ENCODE measurements at places on chromosomes 2 and 18.

- DNase-seq: no peak
These were observed 15.8 kb downstream of the KHK start for GRCh38 chr2:27102329-27102728.

DNA sequence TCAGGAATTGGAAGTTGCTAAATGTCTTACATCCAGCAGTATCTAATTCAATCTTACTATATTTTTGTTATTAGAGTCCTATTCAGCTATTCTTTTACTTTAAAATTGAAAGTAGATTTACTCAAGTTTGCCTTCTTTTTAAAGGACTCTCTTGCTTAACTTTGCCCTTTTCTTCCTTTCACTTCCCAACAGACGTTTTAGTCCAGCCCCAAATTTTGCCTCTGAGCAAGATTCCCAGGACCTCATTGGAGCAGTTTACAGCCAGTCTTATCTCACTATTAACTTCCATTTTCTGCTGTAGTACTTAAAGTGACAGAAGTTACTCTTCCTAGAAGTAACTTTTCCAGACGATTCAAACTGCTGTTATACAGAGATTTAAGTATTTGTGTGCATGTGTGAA lies 1.7 kb upstream of the PRKD3 start:
- no peak for DNase-seq

- no peak for DNase-seq
These were observed 104.6 kb downstream of the SMC6 start for GRCh38 chr2:17649026-17649425.

GRCh38 chr18:24227977-24228666 lies 89.3 kb downstream of the CABYR start:
- no peak for DNase-seq

- no peak for DNase-seq
These were observed 13.3 kb downstream of the ST3GAL5 start for GRCh38 chr2:85875350-85876050.

DNA sequence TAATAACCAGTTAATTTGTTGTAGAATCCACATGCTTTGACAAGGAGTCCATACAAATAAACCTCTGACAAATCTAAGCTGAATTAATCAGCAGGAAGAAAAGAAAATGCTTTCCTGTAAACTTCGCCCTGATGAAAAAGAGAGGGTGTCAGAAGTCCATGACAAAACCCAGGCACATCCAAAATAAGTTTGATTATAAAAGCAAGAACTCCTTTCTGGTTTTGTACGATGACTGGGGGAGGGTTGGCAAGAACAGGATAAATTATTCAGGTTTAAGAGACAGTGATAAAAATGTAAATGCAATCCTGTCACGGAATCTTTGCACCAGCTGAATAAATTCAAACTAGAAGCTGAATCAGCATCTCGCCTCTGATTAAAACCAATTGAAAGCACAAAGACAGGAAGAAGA lies 469.2 kb upstream of the TNP1 start:
- DNase-seq: no peak

DNA sequence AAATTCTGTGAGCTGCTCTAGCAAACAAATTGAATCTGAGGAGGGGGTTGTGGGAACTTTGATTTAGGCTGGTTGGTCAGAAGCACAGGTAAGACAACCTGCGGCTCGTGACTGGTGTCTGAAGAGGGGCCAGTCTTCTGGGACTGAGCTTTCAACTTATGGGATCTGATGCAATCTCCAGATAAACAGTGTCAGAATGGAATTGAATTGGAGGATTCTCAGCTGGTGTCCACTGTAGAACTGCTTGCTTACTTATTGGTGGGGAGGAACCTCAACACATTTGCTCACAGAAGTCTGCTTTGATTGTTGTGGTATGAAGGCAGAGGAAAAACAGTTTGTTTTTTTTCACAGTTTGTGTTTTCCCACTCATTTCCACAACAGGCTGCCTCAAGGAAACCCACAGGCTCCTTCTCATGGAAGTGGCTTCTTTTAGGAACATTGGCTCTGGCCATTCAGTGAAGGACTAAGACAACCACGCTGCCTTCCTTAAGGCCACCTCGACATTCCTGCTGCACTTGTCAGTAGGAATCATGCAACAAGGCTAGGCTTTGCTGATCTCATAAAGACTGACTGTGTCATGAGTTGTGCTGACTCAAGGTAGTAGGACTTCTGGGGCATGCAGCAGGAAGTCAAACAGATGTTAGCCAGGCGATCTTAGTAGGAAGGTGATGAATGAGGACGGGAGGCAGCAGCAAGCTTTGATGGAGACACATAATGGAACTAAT lies 104.7 kb downstream of the TSN start:
- peak; percentile 67 for DNase-seq

DNA sequence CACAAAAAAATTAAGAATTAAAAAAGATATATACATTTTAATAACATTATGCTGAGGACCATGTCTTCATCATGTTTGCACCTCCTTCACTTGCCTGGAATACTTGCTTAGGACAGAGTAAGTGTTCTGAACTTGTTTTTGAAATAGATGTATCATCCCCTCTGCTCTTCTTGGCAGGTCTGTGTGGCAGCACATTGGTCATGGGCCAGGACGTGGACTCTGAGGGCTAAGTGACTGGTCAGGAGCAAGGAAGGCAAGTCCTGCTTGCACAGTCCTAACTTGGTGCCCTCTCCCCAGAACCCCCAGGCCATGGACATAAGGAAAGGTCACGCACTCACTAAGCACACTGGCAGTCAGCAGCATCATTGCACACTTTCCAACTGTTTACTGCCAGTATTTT lies 95.8 kb downstream of the PTPRM start:
- no peak for DNase-seq

GRCh38 chr2:216661639-216662375 lies 28.6 kb downstream of the IGFBP2 start:
- DNase-seq: no peak

DNA sequence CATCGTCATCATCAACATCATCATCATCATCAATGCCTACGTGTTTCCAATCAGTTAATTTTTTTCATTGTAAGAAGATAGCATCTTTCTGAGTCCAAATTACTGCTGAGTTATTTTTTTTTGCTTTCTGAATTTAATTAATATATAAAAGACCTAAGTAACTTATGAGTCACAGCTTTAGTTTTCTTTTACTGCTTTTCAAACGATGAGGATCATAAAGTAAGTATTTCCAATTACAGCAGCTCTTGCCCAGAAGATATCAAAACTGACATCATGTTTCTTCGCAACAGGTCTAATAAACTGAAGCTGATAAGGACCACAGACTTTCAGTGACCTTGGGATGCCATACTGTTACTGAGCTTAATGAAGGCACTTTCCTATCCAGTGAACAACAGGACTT lies 442.2 kb downstream of the DSEL start:
- DNase-seq: no peak

DNA sequence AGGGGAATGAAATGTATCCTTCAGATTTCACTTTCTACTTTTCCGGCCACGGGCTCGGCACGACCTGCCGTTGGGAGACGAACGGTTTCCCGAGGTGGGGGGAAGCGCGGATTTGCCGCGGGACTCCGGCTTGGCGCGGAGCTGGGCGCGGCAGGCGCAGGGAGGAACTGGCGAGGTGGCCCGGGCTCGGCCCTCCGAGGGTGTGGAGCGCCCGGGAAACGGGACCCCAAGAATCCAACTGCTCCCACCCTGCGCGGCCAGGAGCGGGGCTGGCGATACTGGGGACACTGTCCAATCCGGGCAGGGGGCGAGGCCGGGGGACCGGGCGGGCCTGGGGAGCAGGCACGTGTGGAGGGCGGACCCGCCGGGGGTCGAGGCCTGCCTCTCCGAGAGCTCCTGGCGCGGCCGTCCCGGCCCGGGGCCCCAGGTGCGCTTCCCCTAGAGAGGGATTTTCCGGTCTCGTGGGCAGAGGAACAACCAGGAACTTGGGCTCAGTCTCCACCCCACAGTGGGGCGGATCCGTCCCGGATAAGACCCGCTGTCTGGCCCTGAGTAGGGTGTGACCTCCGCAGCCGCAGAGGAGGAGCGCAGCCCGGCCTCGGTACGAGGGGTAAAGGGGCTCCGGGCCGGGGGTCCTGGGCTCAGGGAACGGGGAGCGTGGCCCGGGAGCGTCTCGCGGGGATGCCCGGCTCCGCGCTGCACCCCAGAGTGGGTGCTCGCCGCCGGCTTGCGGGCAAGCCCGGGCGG lies at the start of gene ANXA4:
ANXA4 (plus strand) TSS at position 560 of the 747 bp plus-strand sequence. CDS start 39,432 bp downstream, outside the sequence.
- no peak for DNase-seq

DNA sequence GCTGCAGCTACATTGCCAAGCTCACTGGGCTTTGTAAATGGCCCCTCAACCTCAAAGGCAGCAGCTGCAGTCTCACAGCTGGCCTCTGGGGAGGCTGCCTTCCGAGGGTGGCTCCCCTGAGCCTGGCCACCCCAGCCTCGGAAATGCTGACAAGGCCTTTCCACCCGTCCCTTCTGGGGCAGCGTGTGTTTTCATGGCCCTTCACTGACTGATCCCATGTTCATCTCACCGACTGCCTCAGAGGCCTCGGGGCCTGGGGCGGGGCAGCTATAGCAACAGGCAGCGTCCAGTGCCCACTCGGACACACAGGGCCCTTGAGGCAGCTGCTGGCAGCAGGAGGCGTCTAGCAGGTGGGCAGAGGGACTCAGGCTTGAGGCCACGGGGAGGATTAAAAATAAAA lies 149.7 kb downstream of the GLI2 start:
- no peak for DNase-seq

DNA sequence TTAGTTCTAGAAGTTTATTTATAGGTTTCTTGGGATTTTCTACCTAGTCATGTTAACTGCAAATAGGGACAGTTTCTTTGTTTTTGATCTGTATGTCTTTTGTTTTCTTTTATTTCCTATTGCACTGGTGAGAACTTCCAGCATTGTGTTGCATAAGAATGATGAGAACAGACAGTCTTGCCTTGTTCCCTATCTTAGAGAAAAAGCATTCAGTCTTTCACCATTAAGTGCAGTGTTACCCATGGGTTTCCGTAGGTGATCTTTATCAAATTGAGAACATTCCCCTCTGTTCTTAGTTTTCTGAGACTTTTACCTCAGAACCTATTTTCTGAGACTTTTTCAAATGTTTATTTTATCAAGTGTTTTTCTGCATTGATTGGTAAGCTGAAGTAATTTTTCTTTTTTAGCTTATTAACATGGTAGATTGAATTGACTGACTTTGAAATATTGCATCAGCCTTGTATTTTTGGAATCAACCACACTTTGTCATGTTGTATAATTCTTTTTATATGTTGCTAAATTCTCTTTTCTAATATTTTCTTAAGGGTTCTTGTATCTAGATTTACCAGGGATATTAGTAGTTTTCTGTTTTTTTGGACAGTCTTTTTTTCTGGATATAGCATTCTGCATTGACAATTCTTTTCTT lies 17.2 kb downstream of the MFSD6 start:
- no peak for DNase-seq

GRCh38 chr2:136527560-136527959 lies 237.8 kb upstream of the THSD7B start:
- no peak for DNase-seq

DNA sequence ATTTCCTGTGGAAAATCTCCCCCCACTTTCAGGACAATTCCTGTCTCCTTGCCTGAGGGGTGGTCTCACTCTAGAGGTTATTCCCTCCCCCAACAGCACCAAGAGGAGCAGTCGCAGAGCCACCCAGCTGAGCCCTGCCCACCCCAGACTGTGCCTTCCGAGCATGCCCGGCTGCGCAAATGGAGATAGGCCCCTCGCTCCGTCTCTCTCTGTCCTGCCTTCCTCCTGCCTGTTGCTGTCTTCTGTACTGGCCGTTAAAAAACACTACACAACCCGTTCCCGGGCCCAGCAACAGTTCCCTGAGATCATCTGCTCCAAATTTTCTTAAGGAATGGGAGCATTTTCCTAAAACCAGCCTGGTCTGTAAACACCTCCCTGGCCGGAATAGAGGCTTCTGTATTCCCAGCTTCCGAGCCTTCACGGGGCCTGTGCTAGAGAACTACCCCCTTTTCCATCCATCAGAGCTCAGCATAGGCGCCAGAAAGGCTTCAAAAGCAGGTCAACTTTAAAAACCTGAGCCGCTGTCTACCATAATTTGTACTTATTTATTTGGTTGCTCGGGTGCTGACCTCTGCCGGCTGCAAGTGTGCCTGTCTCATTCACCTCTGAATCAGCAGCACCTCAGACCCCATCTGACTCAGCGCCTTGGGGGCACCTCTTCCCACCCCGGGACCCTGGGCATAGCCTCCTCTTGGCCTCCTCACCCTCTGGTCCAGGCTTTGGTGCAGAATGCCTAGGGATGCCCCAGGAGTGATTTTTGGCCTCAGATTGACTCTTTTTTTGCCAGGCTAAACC lies 159.4 kb downstream of the PXDN start:
- DNase-seq: no peak

GRCh38 chr18:46716827-46717226 lies 40.0 kb downstream of the ST8SIA5 start:
- no peak for DNase-seq

DNA sequence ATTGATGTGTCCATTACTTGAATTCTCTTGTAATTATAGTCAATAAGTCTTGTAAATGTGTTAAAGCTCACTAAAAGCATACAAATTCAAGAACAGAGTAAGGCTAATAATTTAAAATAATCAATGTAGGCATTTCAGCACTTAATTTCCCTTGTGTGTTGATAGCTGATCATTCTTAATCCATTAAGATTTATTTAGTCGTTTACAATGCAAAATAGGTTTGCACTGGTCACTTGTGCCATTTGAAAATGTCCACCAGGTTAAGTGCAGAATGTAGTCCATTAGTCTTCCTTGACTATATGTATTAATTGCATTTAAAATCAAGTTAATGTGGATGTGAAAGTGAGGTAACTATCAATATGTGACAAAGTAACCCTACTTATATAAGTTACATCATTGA lies 39.4 kb downstream of the ZNF407 start:
- DNase-seq: no peak

DNA sequence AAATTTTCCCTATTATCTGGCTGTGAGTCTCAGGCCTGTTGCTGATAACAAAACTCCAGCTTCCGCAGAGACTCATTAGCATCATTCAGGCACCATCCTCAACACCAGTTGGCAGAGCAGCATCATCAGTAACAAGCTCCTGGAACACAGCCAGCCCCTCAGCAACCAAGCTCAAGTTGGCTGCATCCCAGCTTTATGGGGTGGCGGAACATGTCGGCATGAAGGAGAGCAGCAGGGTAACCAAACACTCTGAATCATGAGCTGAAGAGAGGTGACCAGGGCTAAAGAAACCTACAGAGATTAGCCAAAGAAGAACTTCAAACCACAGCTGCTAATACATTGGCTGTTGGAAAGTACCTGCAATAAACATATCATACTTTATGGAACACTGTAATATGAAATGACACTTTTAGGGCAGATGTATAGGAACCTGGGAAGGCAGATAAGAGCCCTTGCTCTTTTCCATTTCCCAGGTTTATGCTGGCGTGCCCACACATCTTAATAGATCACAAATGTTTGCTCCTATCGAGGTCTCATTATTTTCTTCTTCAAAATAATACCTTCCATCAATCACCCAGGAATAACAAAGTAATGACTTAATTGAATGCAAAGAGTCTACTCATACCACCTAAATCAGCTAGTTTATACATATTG lies 63.8 kb downstream of the PDE11A start:
- peak; percentile 50 for DNase-seq

Data from non-pigmented ciliary epithelial cell (primary cell).